ENCODE measurements at places on chromosomes 13 and 19.

GRCh38 chr13:86892330-86892729 is 778.8 kb upstream of the SLITRK5 start:
- DNase-seq, result no peak

- no peak for DNase-seq
These were observed 982.6 kb upstream of the ATXN8OS start for GRCh38 chr13:69124996-69125395.

DNA sequence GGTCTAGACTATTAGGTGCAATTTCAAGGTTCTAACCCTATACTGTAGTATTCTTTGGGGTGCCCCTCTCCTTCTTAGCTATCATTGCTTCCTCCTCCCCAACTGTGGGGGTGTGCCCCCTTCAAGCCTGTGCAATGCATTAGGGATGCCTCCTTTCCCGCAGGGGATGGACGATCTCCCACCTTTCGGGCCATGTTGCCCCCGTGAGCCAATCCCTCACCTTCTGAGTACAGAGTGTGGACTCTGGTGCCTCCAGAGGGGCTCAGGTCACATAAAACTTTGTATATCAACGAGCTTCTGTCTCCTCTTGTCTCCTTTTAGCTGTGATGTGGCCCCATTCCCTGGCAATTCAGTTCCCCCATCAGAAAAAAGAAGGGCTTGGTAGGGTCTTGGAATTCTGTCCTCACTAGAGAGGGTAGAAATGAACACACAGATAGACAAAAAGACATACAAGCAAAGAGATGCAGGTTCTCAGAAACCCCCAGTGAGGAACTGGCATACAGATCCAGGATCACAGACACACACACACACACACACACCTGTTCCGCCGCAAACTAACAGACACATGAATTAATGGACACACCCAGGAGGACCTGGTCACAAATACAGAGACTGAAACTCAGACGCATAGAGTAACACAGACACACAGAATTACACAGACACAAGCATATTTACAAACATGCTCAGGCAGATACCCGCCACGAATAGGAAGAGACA is 2.5 kb upstream of the HNRNPUL1 start:
- DNase-seq, result no peak

- DNase-seq, result no peak
These were observed 3.8 kb downstream of the KCTD12 start for GRCh38 chr13:76882431-76882830.

GRCh38 chr13:54733639-54734038 is 1705.0 kb downstream of the OLFM4 start:
- DNase-seq, result no peak

GRCh38 chr13:57824121-57824520 is 192.6 kb downstream of the PCDH17 start:
- no peak for DNase-seq

DNA sequence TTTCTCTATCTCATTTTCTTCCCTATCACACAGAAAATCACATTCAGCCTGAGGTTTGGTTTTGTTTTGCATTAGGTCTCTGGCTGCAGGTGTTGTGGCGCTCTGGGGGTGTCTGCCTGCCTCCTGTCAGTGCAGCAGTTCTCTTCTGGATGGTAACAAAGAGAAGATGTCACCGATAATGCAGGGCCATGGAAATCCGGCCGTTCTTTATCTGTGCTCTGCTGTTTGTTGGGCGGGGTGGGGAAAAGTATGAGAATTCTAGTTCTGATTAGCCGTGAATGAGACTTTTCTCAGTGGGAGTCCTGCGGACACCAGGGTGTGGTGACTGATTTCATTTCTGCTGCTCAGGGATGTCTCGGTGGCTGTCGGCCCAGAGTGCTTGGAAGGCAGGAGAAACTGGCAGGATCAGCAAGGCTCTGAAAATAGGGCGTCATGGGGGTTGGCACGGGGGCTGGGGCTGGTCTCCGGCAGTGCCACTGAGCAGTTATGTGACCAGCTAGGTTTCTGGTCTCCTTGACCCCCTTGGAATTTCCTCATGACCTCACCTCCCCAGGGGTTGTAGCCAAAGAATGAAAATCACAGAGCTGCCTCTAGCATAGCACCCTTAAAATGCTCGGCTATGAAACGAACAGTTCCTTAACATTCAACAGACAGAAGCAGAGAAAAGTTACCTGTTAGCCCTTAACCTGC is 5.0 kb downstream of the RNF113B start:
- DNase-seq, result no peak

DNA sequence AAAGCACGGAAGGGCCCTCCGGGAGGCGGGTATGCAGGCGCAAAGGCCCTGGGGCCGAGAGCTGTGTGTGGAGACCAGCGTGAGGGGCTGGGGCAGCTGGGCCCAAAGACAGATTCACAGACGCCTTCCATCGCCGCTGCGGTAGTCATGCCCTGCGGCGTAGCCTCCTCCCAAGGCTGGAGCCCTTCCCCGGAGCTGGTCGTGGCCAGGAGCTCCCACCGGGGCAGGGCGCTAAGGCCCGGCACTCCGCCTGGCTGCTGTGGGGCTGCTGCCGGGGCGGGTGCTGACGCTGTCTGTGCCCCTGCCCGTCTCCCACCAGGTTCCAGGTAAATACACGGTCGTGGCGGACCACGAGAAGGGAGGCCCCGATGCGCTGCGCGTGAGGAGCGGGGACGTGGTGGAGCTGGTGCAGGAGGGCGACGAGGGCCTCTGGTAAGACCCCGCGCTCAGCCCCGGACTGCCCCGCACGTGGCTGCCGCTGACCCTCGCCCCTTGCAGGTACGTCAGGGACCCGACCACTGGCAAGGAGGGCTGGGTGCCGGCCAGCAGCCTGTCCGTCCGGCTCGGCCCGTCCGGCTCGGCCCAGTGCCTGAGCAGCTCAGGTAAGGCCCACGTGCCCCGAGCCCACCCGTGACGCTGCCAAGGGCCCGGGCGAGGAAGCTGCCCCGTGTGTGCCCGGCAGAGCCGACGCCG is 9.4 kb upstream of the F7 start:
- no peak for DNase-seq

DNA sequence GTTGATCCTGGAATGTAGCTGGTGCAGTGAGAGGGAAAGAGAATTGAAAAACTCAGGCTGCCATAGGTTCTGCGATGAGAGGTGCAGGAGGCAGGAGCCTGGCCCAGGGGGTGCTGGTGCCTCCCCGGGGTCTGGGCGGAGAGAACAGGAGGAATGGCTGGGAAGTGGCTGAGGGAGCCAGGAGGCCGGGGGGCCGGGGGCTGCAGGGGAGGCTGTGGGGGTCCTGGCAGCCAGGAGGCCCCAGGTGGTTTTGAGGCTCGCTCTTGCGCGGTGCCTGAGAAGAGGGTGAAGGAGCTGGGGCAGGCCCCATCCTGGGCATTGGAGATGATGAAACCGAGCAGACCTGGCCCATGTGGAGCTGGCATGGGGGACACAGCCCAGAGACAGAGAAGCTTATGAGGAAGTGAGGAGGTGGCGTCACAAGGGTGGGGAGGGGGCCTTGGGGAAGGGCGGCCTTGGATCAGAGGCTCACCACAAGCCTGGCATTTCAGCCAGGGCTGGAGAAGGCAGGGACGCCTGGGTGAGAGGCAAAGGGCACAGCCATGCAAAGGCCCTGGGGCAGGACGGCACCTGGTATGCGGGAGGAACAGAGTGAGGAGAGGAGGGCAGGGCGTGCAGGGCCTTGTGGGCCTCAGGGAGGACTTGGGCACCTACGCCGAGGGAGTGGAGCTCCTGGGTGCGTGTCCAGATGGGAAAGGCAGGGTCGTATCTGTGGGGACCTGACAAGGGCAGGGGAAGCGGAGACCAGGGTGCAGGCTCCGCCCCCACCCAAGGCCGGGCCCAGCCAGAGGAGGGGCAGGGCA is 1.3 kb upstream of the TEKTIP1 start:
- DNase-seq, result no peak

DNA sequence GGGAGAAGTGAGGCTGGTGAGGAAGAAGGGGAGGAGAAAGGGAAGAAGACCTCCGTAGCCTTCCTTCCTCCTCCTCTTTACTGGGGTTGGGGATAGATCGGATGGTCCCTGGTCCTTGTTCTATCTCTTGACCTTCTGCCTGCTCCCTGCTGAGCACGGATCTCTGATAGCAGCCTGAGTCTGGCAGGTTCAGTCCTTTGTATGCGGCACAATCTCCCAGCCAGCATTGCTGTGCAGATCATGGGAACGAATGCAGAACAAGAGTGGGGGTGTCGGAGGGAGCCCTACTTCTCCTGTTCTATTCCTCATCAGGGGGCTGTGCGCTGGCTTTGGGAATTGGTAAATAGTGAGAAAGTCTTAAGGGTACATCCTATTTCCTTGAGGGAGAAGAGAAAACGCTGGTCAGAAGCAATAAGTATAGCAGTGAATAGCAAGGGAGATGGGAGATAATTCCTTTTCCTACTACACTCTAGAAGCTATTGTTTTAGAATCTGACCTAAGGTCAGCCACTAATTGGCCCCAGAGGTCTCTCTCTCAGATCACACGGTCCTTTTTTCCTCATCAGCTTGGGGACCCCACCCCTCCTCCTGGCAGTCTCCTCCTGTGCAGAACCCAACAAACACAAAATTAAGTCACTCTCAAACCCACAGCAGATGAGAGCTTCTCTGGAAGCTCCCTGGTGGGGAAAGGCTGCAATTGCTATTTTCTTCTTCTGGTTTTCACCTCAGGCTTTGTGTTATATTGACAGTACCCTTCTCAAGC is 41.0 kb downstream of the KL start:
- DNase-seq, result no peak

DNA sequence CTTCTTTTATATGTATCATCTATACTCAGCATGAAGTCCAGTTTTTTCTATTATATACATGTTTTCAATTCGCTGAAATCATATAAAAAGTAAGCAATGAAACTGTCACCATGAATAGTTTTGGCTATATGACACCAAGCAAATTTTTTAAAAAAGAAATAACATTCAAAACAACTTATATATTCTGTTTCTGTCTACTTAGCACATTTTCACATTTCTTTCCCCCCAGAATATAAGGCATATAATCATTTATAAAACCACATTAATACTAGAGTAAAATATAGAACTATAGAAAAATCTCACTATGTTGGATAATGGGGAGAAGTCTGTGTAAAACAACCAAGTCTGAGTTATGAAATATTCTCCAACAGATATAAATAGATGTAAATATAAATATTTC is 33.1 kb downstream of the POSTN start:
- no peak for DNase-seq
